GM13976 (cell line): ENCODE measurements at places on chromosomes 5 and 9.

- no peak for DNase-seq
These were observed 339.2 kb downstream of the PIK3R1 start for GRCh38 chr5:68554571-68555279.

DNA sequence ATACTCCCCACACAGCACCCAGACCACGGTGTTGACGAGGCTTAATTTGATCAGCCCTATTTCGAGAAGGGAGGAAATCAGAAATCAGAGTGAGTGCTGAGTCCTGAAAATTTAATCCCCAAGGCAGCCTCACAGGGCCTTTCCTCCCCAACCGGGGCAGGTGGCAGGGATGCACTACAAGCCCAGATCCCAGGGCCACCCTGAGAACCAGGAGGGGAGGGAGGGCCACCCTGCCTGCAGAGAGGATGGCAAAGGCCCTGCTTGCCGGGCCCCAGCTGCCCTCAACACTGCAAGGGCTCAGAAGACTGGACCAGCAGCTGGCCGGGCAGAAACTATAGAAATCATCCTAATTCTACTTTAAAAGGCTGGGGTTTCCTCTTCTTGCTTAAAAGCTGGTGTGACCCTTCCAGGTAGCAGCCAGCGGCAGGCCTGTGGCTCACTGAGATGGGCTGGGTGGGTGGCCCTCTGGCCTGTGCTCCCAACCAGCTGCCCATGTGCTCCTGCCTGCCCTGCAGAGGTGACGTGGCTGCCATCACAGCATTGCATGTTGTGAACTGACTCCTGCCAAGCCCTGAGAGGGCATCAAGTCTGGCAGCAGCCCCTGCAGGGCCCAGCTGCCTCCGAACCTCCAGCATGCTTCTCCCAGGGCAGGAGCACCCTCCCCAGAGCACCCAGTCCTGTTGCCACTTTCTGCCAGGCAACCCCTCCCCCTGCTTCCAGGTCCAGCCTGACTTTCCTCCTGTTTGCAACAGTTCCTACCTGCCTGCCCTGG lies 122.8 kb downstream of the ADAMTS2 start:
- no peak for DNase-seq

- DNase-seq = no peak
These were observed 127.0 kb upstream of the PLCXD3 start for GRCh38 chr5:41637424-41637823.

GRCh38 chr5:73096239-73096575 lies 24.2 kb upstream of the TMEM171 start:
- DNase-seq = no peak

GRCh38 chr9:136326061-136326760 lies 1.1 kb upstream of the GPSM1 start:
- DNase-seq = no peak

DNA sequence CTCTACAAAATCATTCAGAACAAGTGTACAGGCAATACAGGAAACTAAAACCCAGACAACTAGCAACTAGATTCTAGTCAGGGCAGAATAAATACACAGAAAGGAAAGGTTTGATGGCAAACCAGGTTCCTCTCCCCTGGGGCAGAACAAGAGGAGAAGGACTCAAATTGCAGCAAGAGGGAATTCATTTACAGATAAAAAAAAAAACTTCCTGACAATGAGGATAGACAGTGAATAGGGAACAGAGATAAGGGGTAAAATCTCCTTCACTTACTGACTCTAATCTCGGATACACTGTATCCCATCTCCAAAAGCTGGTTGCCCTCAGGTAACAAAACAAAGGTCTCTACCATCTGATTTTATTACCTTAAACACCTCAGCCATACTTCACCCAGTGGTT lies 244.0 kb downstream of the SEC61B start:
- no peak for DNase-seq

GRCh38 chr9:99921875-99922710 lies 15.6 kb downstream of the STX17 start:
- no peak for DNase-seq

GRCh38 chr5:145294331-145294730 lies 540.8 kb downstream of the PRELID2 start:
- DNase-seq = no peak

DNA sequence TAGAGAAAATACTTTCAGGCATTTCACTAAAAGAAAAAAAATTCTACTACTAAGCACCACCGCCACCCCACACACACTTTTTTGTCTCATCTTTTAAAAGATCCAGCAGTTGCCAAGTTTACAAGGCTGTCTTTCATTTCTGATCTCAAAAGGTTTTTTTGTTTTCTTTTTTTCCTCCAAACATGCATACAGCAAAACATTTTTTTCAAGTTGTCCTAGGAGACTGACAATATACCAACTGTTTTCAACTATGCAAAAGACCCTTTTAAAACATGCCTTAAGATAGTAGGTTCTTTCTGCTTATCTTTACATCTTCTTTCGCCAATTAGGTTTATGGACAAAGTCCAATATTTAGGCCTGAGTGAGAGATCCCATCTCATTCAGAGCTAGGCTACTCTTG lies 65.2 kb downstream of the HMHB1 start:
- DNase-seq = no peak

- no peak for DNase-seq
These were observed 47.9 kb downstream of the RNF180 start for GRCh38 chr5:64213531-64213930.

DNA sequence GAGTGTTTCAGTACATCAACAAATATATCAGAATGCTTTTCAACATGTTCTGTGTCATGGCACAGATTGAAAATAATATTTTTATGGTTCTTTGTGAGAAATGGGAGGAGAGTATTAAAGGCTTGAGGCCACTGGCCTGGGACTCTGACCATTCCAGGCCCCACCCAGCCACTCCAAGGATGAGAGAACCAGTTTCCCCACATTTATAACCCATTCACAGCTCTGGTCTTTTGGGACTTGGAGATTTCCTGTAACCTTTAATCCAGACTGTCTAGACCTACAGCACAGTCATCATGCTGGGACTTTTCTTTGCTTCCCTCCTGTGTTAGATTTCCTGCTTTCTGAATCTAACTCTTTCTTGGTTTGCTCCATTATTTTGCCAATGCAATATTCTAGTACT lies 389.6 kb downstream of the KIAA0825 start:
- no peak for DNase-seq

- no peak for DNase-seq
These were observed 291.4 kb downstream of the IRX2 start for GRCh38 chr5:2460098-2460497.

DNA sequence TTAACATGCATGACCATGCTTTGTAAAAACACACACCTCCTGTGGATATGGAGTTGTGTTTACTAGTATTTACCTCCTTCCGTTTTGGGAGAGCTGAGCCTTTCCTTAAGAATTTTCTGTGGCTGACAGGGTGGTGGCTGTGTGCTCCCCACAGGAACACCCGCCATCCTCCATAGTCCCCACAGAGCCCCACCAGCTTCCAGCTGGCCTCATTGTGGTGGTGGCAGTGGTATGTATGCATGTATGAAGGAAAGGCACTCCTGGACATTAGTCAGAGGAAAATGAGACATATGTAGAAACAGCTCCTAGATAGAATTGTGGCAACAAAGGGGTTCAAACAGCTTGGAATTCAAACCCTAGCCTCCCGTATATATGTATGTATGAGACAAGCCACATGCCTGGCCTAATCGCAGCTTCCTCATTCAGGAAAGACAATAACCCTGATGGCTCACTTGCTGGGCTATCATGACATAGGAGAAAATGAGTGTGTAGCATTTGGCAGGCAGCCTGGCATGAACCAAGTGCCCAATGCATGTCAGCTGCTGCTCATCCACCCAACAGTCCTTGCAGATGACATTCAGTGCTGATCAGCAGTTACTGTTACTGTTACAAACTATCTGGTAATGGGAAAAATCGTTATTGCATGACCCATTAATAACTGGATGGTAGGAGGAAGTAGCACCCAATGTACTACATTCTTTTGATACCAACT lies 459.7 kb downstream of the EBF1 start:
- no peak for DNase-seq

GRCh38 chr5:62317810-62318209 lies 11.8 kb downstream of the KIF2A start:
- no peak for DNase-seq

- no peak for DNase-seq
These were observed 264.9 kb downstream of the PIK3R1 start for GRCh38 chr5:68480335-68480940.

DNA sequence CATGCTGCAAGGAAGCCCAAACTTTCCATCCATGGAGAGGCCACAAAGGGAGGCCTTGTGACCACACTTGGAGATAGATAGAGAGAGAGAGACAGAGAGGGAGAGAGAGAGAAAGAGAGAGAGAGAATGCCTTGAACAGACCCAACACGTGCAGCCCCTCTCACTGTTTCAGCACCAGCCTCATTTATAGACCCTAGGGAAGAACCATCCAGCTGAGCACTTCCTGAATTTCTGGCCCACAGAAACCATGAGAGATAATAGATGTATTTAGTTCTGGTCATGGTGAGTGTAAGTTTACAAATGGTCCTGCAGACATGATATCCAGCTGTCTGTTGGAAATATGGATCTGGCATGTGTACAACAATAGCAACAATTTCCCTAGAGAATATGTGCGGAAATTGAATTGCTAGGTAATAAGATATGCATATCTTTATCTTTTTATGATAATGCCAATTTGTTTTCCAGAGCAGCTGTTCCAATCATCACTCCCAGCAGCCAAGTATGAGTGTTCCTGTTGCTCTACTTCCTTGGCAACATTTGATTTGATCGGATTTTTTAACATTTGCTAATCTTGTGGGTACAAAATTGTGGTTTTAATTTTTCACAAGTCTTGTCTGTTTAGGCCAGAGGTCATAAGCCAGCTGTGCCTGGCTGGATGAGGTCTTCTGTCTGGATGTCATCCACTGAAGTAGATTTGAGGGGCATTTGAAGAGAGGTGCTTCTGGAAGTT lies 217.3 kb upstream of the IL12B start:
- no peak for DNase-seq

DNA sequence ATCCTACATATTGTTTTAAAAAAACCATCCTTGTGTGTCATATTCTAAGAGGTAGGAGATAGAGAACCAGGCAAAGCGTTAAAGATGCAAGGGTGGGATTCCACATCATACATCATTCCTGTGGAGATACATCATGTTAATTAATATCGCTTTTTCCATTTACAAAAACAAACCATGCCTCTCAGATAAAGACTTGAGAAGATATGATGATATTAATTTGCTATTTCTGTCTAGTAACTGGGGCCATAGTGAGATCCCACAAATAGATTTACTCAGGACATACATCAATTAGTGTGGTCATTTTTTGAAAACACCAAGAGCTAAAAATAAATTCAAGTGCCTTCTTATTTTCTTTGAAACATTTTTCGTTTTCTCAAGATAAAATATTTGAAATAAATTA lies 165.4 kb upstream of the TARS1 start:
- no peak for DNase-seq

- no peak for DNase-seq
These were observed 14.4 kb downstream of the CAMK4 start for GRCh38 chr5:111238431-111239225.

DNA sequence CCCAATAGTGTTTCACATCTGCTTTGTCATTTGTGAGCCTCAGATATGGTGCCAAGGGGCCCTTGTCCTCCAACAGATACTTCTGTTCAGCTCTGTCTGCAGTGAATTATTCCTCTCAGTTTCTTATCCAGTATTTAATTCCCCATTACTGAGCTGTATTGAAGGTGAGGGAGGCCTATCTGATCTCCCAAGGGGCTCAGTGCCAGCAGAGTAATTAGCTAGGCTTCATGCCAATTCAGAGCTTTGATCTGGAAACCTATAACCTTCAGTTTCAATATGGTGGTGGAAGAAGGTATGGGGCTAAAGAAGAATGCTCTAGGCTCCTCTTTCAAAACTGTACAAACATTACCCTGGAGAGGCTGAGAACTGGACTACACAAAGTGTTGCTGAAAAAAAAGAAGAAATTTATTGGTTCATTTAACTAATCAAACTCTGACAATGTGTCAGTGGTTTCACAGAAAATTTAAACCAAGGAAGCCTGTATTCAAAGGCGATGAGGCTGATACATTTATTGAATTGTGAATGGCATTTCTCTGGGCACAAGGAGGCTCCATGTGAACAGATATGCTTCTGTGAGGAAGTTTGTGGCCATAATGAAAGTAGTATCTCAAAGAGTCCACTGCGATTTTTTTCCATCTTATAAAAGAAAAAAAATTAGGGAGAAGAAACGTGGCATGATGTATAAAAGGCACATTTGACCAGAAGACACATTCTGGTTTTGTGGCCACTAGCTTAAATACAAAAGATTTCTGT lies 397.8 kb downstream of the TLE4 start:
- DNase-seq = no peak

DNA sequence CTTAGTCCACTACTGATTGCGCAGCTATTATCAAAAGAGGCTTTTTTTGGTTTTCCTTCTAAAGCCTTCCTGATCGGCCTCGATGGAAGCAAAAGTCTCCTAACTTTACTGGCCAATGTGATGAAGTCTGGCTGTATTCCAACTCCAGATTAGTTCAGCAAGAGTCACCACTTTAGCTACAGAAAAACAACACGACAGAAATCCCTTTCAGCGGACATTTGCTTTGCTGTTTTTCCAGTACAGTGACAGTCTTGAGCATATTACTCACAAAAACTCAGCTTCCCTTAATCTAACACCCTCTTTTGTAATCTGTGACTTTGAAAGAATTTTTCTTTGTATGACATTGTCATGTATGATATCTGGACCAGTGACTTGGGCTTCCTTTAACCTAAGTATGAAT lies 95.7 kb downstream of the HOMER1 start:
- DNase-seq = no peak

GRCh38 chr5:140145818-140146522 lies 20.2 kb downstream of the IGIP start:
- DNase-seq = peak; percentile 83

DNA sequence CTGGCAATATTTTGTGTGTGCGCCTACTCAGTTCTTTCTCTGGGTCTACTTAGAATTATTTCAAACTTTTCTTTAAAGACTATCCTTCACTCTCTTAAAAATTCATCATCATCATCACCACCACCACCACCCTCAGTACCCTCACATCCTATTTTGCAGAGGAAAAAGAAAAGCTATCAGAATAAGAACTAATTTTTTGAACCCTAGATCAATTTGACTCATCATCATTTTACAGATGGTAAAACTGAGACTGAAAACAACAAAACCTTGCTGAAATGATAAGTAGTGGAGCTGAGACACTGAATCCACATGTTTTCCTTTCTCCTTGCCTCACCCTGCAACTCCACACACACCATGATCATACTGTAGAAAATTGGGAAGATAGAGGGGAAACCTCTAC lies 119.3 kb downstream of the SSBP2 start:
- DNase-seq = no peak

GRCh38 chr5:66974256-66974655 lies 222.3 kb downstream of the CD180 start:
- no peak for DNase-seq

GRCh38 chr5:72465601-72466563 lies 41.3 kb downstream of the ZNF366 start:
- peak; percentile 57 for DNase-seq

DNA sequence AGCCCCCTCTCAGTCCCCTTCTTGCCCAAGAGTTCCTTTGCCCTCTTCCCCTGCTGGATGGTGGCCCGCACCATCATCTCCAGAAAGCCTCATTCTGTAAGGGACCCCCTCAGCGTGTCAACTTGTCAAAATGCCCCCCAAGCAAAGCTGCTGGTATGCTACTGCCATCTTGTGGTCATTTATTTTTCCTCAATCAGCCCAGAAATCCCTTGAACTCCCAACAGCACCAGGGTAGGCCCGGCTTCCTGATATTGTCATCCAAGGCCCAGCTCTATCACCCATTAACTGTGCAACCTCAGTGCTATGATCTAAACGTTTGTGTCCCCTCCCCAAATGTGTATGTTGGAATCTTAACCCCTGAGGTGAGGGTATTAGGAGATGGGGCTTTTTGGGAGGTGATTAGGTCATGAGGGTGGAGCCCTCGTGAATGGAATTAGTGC lies 53.2 kb upstream of the FBXW11 start:
- DNase-seq = no peak

- DNase-seq = no peak
These were observed 1.7 kb upstream of the TOR4A start for GRCh38 chr9:137275588-137276472.
